Fibroblast of the conjunctiva (primary cell): ENCODE measurements at places on chromosomes 11 and 22.

- no peak for DNase-seq
These were observed 72.9 kb downstream of the KIRREL3 start for GRCh38 chr11:126927623-126928022.

DNA sequence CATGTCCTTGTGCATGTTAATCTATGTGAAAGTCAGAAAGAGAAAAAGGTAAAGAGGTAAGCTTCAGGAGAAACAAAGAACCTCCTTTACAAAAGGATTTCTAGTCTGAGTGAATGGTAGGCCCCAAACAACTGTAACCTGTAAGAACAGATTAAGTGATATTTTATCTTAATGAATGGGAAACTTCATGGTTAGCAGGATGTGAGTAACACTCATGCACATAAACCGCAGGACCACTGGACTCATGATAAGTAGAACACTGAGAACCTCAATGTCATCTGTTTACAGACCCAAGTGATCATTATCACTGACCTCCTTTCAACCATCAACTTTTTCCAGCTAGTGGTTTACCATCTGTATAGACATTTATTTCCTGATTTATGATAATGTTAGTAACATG lies 19.9 kb downstream of the OR8G5 start:
- DNase-seq: no peak

DNA sequence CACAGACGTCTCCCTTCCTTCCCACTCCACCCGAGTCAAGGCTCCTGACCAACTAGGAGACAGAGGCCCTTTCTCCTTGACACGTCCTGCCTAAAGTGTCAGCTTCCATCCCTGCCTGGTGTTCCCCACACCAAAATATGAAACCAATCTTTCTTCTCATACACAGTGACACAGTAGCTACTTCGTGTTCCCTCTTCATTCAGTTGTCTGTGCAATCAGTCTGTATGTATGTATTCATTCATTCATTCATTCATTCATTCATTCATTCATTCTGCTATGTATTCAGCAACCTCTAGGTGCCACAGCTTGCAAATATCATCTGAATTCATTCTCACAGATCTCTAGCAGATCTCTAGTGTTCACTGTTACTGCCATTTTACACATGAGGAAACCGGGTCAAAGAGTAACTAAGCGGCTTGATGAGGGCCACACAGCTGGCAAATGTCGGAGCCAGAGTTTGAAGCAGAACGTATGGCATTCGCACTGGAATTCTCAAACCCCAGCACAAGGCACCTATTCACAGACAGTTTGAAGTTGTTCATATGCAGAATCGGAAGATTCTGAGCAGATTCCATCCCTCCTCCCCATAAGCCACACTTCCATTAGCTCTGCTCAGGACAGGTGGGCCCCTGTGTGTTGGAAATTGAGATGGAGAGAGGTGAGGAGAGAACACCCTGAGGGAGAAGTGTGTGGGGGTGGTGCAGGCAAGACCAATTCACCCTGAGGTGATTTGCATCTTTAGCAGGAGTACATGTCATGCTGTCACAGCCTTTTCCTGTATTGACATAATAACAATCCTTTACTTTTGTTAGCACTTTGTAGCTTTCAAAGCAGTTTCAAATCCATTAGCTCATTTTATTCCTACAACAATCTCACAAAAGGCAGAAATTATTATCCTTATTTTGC lies 275.7 kb downstream of the ST3GAL4 start:
- DNase-seq: no peak

- no peak for DNase-seq
These were observed 77.8 kb upstream of the DDI1 start for GRCh38 chr11:103958475-103959215.

DNA sequence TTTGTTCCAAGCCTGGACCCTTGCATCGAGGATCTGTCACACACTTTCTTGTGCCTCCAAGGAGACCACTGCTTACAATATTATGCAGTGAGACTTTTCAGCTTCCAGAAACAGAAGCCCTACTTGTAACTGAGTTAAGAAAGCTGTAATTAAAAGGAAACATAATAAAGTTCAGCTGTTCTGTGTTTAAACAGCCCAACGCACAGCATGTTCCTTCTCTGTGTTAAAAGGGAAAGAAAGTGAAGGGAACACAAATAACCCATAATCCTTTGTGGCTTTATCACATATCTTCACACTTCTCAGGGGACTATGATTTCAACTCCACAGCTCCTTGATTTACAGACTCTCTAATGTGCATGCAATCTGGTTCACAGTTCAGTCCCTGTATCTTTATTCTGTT lies 200.3 kb upstream of the MTNR1B start:
- DNase-seq: no peak

DNA sequence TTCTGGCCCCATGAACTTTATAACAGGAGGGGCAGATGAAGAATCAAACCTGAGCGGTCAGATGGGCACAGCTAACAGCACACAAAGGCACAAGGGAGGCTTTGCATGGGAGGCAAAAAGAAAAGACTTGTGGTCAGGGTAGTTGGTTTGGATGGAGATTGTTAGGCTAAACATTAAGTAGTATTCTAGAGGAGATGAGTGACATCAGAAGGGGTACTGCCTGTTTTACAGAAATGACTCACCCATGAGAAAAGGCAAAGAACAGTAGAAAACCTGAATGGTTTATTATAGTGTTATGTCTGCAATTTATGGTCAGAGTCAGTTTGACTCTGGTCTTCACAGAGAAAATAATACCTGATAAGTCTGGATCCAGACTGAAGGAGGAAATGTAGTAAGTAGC lies 129.8 kb upstream of the KIRREL3 start:
- no peak for DNase-seq

GRCh38 chr22:50238755-50239154 lies 6.1 kb downstream of the TUBGCP6 start:
- no peak for DNase-seq

- no peak for DNase-seq
These were observed 64.9 kb upstream of the EED start for GRCh38 chr11:86179646-86180064.

DNA sequence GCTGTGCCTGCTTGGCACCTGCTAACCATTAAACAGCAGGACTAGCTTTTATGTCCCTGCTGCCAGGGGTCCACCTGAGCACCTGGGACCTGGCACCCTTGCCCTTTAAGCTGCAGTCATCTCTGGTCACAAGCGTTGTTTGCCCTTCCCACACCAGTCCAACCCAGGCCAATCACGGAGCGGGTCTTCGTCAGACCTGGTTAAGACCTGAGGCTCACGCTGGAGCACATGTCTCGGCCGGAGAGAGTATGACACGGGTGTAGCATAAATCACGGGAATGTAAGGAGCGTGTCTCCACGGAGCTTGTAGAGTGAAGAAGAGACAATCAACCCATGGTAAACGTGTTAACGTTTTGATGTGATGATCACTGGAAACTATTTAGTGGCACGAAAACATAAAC lies 847.3 kb downstream of the BRD1 start:
- DNase-seq: no peak

GRCh38 chr11:35540526-35540925 lies 15.1 kb upstream of the PAMR1 start:
- DNase-seq: no peak

- peak; percentile 37 for DNase-seq
These were observed 29.6 kb upstream of the SNX19 start for GRCh38 chr11:130945896-130946295.

DNA sequence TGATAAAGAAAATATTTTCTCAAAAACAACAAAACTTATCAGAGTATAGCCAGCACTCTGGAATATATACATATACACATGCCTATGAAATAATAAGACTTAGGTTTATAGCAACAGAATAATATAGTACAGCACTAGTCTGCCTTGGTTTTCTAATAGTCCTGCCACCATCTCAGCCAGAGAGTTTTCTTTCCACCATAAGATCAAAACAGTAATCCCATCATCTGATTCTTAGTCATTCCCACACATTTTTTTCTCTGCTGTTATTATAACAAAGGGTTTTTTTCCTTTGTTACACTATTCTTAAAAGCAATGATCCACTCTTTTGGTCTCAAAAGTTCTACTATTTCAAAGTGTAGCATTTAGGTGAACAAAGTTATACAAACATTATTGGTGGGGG lies 15.1 kb downstream of the MTMR2 start:
- no peak for DNase-seq

- DNase-seq: peak; percentile 48
These were observed 11.2 kb upstream of the IGLL1 start for GRCh38 chr22:23591201-23591791.

- no peak for DNase-seq
These were observed 121.1 kb downstream of the PAX6 start for GRCh38 chr11:31690041-31690440.

- DNase-seq: no peak
These were observed 595.1 kb upstream of the CCDC179 start for GRCh38 chr11:23455321-23455891.

- no peak for DNase-seq
These were observed 6.4 kb upstream of the TSSC4 start for GRCh38 chr11:2393941-2394817.

DNA sequence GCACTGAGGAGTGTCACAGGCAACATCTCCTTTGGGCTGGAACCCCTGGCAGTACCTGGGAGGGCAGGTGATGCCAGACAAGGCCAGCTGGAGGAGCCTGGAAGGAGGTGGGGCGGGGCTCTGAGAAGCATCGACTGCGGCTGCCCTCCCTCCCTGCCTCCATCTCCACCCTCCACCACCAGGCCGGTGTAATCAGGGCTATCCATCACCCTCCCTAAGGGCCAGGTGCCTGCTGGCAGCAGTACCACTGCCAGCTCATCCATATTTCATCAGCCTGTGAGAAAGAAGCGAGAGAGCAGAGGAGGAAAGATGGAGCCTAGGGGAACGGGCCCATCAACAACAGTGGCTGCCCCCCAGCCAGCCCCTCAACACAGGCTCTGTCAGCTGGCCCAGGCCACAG lies 51.4 kb upstream of the RASD2 start:
- no peak for DNase-seq

GRCh38 chr22:25827415-25827814 lies 85.4 kb downstream of the MYO18B start:
- no peak for DNase-seq

GRCh38 chr11:19892876-19893275 lies 180.2 kb downstream of the NAV2 start:
- no peak for DNase-seq

GRCh38 chr22:39947220-39948216 lies 12.7 kb upstream of the TMA7B start:
- DNase-seq: no peak

- no peak for DNase-seq
These were observed 130.5 kb downstream of the GRIA4 start for GRCh38 chr11:105740164-105740903.
